ENCODE measurements at places on chromosomes 7 and 10.

DNA sequence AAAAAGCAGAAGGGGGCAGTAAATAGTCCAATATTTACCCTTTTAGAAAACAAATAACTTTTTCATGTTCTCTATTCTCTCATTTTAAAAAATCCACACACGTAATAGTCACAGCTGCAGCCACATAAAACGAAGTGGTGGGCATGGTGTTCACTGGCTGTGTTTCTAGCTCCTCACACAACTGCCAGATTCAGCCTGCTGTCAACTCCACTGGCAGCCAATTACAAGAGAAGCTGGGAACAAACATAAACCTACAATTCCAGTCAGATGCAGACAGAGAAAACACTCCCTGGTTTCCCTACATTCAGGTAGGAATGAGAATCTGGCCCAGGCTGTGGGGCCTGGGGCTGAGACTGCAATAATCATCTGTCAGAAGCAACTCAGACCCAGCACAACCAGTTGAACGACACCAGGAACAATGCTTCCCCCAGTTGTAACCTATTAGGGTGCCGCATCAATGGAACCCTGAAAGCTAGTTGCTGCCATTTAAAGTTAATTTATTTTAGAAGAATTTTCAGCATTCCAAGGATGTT, 29.1 kb downstream of the ERCC6 start:
- no peak for DNase-seq

GRCh38 chr10:102782673-102783551, 39.2 kb downstream of the WBP1L start:
- DNase-seq = no peak

GRCh38 chr7:17580141-17580540, 281.7 kb downstream of the AHR start:
- no peak for DNase-seq

DNA sequence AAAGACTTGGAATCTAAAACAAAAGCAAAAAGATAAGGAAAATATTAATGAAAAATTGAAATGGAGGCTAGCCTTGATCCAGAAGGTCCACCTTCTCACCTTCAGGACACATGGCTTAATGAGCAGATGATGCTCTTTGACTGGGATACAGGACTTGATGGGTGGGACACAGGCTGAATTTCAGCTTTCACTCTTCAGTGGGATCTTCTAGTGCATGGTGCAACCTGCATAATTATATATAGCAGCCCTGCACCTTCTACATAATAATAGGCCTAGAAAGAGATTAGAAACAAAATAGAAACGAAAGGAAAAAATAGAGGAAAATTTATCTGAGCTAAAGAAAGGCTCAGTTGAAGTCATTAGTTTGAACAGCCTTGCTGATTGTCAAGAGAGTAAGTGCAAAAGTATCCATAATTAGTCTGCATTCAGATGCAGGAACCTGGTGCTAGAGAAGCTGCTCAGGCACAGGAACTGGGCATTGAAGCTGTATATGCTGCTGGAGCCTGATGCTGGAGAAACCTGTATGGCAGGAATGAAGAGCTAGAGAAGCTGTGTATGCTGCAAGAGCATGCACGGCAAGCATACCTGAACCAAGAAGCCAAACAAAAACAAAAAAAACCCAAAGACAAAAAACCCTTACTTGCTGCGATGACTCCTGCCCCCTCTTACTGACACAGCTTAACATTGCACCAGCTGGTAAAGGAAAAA, 19.4 kb downstream of the MKLN1 start:
- DNase-seq = no peak

GRCh38 chr10:89165923-89166322, 41.2 kb downstream of the CH25H start:
- DNase-seq = no peak

DNA sequence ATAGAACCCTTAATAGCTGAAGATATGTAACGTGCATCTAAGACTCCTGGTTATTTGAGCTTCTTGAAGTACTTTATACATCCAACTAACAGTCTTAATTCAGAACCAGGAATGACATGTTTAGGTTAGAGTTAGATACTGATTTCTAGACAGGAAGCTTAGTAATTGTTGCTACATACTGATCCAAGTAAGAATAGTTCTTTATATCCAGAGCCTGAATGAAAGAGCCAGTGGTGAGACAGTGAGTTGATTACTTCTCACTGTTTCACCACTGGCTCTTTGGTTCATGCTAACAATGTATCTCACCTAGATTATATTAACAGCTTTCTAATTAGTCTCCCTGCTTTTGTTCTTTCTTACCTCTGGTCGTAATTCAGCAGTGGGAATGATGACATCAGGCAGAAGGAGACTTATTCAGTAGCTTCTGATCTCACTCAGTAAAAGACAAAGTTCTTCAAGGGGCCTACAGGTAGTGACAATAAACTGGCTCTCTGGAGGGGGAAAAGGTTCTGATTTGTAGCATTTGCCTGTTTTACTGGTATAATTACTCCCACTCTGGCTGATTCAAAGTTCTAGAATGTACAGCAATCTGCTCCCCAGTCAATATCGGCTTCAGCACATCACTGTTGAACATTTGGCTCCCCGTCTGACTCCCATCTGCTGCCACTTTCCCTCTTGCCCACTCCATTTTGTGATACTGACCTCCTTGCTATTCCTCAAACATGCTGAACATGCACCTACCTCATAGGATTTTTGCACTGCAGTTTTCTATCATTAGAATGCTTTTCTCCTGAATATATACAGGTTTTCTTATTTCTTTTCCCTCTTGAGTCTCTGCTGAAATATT, 29.1 kb downstream of the MCU start:
- no peak for DNase-seq

DNA sequence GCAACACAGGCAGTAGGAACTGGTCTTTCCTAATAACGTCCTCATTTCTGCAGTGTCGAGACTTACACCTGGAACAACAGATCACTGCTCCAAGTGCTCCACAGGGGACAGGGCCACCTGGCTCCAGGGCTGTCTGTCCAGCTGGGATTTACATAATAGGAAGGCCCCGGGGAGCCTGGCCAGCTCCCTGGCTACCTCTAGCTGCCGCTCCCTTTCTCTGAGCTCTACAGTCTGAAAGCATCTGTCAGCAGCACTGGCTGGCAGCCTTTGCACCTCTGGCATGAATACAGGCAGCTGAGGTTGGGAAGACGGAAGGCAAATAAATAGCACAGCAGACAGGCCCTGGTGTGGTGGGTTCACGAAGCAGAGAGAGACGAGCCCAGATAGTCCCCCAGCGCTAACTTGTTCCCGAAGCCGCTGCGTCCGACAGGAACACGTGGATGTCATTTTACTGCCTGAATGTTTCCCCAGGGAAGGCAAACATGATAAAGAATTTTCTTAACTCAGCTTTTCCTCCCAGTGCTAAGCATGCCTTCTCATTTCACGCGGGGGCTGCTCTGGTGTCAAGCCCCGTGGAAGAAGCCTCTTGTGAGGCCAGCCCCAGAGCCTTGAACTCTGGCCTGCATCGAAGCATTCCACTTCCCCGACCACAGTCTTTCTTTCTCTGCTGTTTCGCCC, 105.4 kb downstream of the ITIH5 start:
- no peak for DNase-seq

DNA sequence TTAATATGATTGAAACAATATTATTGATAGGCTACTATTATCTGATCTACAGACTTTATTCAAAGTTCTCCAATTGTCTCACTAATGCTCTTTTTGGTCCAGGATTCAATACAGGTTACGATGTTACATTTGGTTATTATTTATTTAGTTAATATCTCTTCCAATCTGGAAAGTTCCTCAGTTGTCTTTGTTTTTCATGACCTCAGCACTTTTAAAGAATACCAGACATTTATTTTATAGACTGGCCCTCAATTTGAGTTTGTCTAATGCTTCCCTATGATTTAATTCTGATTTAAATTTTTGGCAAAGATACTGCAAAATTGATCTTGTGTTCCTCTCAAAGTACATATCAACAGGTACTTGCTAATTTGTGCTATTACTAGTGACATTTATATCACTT, 937.4 kb downstream of the KCNMA1 start:
- no peak for DNase-seq

GRCh38 chr10:123527151-123527550, 139.0 kb upstream of the GPR26 start:
- no peak for DNase-seq

DNA sequence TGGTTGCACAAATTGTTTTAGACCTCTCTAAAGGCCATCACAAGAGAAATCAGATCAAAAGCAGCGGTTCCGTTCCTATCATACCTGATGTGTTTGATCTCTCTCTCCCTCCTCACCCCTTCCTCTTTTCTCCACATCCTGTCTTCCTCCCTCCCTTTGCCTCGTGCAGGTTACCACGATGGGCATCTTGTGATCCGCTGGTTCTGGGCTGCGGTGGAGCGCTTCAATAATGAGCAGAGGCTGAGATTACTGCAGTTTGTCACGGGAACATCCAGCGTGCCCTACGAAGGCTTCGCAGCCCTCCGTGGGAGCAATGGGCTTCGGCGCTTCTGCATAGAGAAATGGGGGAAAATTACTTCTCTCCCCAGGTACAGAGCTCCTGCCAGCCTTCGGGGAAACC, 28.5 kb upstream of the STK17A start:
- DNase-seq = peak; percentile 16

DNA sequence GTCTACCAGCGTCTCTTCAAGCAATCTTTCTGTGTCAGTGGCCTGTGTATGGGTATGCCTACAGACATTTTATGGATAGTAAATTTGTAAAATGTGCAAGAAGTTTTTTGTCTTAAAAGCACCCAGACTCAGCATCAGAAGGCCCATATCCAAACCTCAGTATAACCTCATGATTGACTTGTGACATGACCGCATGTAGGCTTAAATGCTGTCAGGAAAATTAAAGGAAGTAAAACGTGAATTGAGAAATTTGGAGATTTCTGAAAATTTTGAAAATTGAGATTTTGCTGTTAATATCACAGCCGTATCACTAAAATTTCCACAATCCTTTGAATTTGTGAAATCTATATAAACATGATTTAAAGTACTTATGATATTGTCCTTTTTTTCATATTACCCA, 410.2 kb downstream of the AUTS2 start:
- DNase-seq = no peak

GRCh38 chr10:47401874-47402640, 18.0 kb upstream of the ZNF488 start:
- DNase-seq = no peak

DNA sequence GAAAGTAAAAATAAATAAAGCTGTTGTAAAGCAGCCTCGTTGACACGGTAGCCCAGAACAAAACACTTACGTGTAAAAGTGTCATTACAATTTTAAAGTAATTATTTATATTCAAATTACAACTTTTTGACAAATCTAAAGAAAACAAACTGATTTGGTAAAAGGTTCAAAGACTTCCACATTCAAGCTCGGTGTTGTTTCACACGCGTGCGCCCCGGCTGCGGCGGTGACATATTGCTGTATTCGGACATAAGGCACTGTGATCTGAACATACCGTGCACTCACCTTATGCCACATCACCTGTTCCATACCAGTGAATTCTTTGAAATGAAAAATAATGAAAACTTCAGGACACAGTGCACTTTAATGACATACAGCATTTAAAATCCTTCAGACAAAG, 36.9 kb upstream of the RHEB start:
- DNase-seq = no peak

DNA sequence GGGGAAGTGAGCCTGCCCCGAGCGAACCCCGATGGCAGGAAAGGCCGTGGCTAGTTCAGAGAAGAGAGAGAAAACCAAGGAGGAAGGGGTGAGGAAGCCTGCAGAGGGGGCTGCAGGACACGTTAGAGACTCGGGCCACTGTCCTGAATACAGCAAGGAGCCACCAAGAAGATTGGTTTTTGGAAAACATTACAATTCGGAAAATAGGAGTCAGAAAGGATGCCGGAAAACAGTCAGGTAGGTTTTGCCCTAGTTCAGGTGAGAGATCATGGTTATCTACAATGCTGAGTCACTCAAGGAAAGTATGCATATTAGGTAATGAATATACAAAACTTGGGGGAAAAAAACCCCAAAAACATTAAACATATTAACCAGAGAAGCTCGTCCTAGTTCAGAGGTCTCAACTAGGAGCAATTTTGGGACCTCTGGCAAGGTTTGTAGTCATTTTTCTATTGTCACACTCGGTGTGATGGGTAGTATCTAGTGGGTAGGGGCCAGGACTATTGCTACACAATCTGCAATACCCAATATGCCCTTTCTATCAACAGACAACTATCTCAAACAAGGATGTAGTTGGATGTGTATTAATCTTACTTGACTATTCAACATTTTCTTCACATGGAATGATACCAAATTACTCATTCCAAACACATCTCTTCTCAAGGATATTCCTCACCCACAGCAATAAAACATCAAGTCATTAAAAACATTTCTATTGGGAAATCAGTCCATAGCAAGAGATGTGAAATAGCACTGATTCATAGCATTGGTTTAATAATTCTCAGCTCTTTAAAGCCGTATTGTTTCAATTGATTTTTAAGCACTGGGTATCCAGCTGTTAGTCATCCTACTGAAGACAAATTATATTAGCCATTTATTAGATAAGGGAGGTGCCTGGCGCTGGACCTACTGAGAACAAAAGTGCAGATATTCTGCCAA, 74.4 kb upstream of the RSU1 start:
- peak; percentile 63 for DNase-seq

DNA sequence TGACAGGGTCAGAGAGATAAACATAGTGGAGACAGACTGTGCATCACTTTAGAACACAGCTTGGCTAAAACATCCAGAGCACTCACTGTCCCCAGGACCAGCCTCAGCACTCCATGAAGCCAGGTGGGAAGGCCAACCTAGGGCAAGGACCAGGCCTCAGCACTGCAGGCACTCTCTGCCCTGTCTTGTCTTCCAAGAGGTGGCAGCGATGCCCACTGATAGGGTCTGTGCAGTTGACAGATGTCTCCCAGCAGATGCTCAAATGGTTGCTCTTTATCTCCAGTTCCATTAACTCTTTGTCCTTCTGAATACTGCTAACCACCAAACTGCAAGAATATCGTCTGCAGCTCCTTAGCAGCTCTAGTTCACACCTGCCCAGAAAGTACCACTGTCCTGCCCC, 9.1 kb downstream of the DDX56 start:
- DNase-seq = no peak

- no peak for DNase-seq
Measured at GRCh38 chr7:87818336-87818735, 57.8 kb downstream of the SLC25A40 start.

DNA sequence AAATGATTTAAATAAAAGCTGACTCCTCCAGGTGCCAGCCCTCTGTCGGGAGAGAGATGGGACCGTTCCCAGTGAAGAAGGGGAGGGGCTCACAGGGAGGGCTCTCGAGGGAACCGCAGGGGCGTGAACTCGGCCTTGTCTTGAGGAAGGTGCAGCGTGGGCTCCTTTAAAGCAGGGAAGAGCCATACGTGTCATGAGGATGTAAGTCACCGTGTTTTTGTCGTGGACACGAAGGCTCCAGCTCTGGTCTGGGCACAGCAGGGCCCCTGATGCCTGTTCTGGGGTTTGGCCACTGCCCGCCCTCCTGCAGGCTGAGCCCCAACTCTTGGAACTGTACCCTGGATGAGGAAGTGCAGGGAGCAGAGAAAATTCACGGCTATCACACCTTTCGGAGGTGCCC, 45.0 kb downstream of the JAKMIP3 start:
- DNase-seq = no peak
